Right kidney (tissue), 9 donors: ENCODE measurements at places on chromosomes 16 and 17.

DNA sequence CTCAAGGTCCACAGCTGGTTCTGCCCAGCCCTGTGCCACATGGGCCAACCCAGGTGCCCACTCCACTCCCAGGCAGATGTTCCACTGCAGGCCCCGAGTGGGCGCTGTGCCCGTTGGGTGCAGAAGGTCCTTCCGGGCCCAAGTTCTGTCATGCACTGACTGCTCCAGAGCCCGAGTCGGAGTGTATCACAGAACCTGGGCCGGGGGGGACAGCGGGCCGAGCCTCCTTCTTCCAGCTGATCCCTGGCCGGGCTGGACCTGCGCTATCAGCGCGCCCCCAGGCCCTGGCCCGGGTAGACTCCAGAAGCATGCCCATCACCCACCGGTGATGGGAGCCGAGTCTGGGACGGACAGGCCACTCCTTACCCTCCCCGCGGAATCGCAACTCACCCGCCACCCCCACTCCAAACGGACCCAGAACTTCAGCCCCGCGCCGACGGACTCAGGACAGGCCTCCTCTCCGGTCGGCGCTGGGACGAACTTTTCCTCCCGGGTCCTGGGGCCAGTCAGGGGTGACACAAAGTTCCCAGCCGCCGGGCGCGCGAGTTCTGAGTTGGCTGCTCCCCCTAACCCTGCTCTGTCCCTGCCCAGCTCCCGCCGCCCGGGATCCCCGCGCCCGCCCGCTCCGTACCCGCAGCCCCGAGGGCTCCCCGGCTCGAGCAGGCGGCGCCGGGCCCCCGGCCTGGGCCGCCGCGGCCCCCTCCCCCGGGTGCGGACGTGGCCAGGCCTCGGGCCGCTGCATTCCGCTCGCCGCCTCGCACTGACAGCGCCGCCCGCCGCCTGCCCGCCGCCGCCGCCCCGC, at the start of gene COPZ2:
TSS of gene COPZ2 (minus strand) at position 762 of the 802 bp plus-strand sequence. CDS start at position 742, 20 bp downstream.
- DNase-seq = peak; percentile 74

DNA sequence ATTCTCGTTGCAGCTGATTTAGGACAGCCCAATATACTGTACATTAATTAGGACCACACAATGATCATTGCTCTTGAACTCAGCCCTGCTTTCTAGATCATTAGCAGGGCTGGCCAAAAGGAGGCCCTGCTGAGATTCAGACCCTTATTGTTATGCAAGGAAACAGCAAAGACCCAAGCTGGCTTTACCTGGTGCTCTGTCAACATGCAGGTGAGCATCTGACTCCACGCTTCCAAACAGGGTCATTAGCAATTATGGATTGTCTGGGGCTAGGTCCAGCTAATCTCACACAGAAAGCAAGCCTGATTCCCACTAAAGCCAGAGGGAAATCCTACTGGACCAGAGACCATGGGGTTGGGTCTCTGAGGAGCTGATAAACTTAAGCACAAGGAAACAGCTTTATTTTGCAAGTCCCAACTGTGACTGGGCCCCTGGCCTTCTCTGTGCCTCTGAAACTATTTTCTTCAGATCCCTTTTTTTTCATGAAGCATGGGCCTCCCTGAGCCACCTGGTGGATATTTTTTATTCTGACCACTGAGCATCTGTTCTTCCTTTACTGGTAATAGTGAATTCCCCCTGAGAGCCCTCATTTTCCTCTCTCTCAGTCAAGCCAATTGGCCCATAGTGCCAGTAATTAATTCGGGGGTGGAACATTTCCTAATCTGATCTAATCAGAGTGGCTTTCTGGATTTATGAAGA, 236.1 kb downstream of the GRIN2A start:
- DNase-seq = no peak

- no peak for DNase-seq
These were observed 4.7 kb upstream of the DDX19A start for GRCh38 chr16:70342016-70342415.

- no peak for DNase-seq
These were observed 2.6 kb downstream of the RARA start for GRCh38 chr17:40311575-40311974.

DNA sequence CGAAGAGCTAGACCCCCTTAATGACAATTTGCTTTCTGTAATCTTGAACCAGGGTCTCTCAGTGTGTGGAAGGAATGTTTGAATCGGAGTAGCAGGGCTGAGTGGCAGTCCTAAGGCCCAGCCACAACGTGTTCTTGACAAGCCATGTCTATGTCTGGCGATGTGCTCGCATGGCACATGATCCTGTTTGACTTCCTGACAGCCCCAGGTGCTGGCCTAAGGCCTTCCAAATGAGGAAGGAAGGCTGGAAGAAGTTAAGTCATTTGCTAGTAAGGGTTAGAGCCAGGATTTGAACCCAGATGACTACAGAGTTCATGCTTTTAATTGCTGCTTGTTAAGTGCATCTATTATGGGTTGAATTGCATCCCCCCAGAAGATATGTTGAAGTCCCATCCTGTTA, 486.7 kb downstream of the MAF start:
- DNase-seq = no peak

- DNase-seq = no peak
These were observed 76.8 kb downstream of the CCDC182 start for GRCh38 chr17:57668332-57668731.

DNA sequence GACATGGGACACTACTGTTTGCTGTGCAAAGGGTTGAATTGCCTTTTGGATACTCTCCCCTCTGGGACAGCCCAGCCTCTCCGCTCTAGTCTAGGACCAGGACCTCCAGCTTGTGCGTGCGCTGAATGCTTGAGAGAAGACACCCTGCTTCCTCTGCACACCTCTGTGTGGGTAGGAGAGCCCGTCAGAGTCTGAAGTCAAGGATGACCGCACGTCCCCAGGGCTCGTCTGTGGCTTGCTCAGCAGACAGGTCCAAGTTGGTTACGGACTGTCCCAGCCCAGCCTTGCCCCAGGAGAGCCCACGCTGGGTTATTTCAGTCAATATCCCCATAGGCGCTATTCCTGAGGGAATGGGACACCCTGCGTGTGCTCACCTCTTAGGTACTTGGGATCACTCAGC, 3.7 kb downstream of the C16orf89 start:
- no peak for DNase-seq

GRCh38 chr17:1158879-1159278, 20.9 kb downstream of the ABR start:
- DNase-seq = no peak

DNA sequence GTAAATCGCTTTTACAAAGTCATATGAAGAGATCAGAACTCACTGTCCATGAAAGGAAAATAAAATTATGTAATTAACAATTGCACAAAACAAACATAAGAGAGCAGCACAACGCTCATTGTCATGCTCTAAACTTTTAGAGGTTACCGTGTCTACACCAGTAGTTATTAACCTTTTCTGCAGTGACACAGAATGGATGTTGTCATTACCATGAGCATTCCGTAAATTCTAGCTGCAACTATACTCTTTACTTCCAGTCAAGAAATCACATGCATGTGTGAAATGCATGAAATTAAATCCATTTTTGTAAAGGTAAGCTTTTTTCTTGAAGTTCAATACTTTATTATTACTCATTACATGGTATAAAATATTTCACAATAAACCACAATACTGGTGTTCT, 38.2 kb downstream of the USP32 start:
- no peak for DNase-seq
